Stimulated activated CD8-positive, alpha-beta memory T cell treated with anti-CD3 and anti-CD28 coated beads, Interleukin-7, amount 100 ng/mL, for 1 hour (primary cell): ENCODE measurements at places on chromosomes 2 and 18.

DNA sequence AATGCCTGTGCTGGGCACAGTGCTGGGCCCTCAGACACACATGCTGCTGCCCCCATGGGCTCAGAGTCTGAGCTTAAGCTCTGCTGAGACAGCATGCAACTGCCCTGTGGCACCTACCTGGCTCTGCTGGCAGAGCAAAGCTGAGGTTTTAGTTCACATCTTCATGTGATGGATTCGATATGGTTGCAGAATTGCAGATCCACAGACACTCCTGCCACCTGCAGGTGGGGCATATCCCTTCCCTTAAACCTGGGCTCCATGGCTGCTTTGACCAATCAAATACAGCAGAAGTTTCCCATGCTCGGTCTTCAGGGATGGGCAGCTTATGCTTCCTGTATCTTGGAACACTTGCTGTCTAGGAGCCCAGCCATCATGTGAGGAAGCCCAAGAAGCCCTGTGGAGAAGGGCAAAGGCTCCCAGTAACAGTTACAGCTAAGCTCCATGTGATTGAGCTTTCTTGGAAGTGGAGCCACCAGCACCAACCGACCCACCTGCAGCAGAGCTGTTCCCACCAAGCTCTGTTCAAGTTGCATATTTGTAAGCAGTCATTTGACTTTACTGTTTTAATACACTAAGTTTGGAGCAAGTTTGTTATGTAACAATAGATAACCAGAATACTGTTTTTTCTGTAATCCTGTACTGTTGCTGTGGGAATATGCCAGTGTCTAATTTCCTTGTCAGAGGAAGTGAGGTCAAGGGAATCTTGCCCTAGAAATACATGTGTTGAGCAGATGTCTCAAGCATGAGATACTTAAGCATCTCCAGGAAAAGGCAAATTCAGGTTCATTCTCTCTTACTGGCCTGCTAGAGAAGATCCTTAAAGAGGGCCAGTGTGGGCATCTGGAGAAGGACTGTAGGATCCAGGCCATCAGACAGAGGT lies 79.3 kb downstream of the SH3RF3 start:
- no peak for DNase-seq

- DNase-seq = no peak
Measured at GRCh38 chr2:64799592-64800252, 146.0 kb upstream of the SERTAD2 start.

DNA sequence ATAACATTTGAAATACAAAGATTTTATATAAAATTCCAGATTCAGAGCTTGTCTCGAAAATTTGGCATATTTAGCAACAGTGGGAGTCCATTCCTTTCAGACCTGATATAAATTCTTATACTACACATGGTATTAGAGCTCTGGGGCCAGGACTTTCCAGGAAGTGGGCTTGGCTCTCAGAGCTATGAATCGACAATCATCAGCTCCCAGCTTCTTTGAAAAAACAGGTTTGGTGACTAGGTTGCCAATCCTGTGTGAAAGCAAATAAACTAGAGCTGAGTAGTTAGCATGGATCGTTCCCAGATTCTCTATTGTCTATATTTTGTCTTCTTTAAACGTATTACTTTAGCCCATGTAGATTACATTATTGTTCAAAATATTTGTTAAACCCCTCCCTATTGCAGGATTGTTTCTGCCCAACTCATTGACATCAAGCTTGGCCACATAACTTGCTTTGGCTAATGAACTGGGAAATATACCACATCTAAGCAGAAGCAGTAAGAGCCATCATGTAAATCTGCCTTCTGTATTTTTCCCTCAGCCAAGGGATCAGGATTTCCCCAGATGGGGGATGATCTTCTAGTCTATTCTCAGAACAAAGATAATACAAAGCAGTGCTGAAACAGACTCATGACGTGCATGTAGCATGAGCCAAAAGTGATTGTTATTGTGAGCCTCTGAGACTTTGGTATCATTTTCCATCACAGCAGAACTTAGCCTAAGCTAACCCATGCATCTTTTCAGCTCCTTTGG lies 105.4 kb downstream of the KCNH7 start:
- DNase-seq = no peak

DNA sequence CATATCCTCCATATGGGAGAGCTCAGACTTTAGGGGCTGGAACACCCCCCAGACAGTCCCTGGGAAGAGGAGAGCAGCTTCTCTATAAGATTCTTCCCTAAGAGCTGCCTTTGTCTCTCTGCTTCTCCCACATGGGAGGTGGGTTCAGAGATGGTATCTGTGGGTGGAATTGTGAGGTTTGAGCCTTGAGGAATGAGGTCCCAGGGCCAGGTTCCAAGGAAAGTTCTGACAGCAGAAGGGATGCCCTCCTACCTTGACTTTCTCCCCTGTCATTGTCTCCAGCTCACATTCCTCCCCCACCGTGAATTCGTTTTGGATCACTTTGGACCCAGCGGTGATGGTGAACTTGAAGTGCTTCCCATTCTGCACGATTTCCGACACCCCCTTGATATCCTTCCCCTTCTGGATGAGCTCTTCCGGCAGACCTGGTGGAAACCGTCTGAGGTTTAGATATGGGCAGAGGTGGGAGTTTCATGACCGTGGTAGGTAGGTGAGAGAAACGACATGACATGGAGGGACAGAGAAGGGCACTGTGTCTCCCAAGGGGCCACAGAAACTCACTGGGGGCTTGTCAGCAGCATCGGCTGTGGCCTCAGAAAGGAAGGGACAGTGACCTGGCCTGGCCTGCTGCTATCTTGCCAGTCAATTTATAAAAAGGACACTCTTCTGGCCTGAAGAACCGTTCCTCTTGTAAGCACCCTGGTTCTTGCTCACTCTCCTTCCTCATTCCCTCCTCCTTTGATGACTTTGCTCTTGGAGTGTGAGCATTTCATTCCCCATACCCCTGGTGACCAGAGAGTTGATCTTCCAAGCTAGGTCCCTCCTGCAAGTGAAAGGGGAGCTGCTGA lies 1.7 kb downstream of the FABP1 start:
- DNase-seq = no peak

- no peak for DNase-seq
Measured at GRCh38 chr2:117828870-117829269, 14.4 kb downstream of the DDX18 start.

DNA sequence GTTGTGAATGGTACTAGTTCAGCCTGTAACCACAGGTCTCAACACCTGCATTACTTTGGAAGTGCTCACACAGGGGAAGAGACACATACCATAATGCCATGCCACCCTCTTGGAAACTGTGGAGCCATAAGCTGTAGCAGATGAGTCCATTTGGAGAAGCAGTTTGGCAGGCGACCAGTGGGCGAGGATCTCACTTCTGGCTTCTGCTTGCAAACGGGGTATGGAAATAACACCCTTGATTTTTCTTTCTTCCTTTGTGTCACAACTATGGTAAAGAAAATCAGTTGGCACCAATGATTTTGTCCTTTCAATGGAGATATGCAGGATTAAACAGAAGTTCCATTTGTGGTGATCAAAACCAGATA lies 28.6 kb downstream of the APOB start:
- DNase-seq = no peak

GRCh38 chr18:26711756-26712155 lies 153.8 kb downstream of the AQP4 start:
- no peak for DNase-seq
